Naive thymus-derived CD4-positive, alpha-beta T cell (primary cell): ENCODE measurements at places on chromosomes 2 and 18.

DNA sequence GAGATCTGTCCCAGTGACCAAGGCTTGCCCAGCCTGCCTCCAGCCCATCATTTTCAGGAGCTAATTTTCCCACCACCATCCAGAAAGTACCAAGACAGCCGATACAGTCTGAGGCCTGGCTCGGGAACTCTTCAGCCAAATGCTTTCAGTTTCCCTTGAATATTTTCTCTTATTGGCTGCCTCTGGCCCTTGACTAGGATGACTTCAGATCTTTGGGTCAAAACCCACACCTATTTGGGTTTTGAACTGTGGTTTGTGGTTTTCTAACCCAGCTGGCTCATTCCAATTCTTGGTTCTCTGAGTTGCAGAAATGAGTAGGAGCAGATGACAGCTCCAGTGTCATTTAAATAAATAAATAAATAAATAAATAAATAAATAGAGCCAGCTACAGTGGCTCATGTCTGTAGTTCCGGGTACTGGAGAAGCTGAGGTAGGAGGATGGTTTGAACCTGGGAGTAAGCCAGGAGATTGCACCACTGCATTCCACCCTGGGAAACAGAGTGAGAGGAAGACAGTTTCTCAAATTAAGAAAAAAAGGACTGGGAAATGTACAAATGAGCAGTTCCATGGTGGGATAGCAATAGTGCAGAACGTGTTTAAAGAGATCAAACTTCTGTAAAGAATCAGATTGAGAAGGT, 465.0 kb upstream of the SOX11 start:
- no peak for DNase-seq
- H3K4me3 ChIP-seq: no peak overlapping the region
- H3K27ac ChIP-seq: no peak overlapping the region
- H3K4me1 ChIP-seq: no peaks in the 10 kb centered on the region

DNA sequence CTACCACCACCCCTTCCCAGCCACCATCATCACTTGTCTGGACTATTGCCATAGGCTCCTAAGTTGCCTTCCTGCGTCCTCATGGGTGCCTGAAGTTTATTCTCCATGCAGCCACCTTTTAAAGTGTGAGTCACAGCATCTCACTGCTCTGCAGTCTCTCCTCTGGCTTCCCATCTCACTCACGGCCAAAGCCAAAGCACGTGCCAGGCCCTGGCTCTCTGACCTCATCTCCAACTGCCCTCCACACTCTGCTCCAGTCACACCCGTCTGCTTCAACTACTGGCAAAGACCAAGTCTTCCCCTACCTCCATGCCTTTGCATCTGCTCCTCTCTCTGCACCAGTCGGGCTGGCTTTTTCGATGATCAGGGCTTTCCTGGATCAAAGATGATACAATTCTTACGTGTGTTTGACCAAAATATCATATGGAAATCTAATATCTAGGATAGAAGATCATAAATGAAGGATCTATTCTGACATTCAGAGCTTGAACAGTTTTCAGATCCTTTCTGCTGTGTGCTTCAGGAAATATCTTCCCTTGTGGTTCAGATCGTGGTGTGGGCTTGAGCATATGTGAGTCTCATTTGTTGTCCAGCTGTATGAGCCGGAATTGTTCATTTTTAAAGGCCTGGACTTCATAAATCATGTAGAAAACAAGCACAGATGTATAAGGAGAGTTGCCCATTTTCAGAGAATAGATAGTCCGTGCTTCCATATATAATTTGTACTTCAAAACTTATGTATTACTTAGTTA, 175.6 kb downstream of the PRKCE start:
- H3K36me3 ChIP-seq: no peaks in the 10 kb centered on the region
- H3K27me3 ChIP-seq: no peaks in the 10 kb centered on the region
- H3K27ac ChIP-seq: no peak overlapping the region
- no peak for DNase-seq
- H3K4me1 ChIP-seq: no peaks in the 10 kb centered on the region
- no peak overlapping the region for H3K4me3 ChIP-seq

- H3K27ac ChIP-seq: peak overlapping the region; percentile 70
- H3K36me3 ChIP-seq: no peaks in the 10 kb centered on the region
- no peak for DNase-seq
These were observed 821 bp upstream of the EML6 start for GRCh38 chr2:54722641-54723040.

DNA sequence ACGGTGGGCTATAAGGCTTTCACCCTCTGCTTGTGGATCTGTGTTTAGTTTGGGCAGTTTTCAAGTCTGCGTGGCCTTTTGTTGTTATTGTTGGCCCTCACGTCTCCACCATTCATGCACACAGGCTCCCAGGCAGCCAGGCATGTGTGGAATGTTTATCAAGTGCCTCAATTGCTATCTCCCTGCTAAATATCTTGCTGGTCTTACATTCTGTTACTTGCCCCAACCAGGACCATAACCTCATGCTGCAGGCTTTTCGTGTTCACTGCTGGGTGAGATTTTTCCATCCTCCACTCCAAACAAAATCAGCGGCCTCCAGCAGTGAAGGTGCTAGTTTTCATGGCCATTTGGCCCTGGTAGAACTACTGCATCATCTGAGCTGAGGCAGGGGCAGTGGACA, 63.0 kb upstream of the DSC1 start:
- H3K27ac ChIP-seq: no peak overlapping the region
- H3K27me3 ChIP-seq: no peaks in the 10 kb centered on the region
- no peaks in the 10 kb centered on the region for H3K36me3 ChIP-seq
- no peaks in the 10 kb centered on the region for H3K4me1 ChIP-seq
- no peak for DNase-seq
- no peak overlapping the region for H3K4me3 ChIP-seq

DNA sequence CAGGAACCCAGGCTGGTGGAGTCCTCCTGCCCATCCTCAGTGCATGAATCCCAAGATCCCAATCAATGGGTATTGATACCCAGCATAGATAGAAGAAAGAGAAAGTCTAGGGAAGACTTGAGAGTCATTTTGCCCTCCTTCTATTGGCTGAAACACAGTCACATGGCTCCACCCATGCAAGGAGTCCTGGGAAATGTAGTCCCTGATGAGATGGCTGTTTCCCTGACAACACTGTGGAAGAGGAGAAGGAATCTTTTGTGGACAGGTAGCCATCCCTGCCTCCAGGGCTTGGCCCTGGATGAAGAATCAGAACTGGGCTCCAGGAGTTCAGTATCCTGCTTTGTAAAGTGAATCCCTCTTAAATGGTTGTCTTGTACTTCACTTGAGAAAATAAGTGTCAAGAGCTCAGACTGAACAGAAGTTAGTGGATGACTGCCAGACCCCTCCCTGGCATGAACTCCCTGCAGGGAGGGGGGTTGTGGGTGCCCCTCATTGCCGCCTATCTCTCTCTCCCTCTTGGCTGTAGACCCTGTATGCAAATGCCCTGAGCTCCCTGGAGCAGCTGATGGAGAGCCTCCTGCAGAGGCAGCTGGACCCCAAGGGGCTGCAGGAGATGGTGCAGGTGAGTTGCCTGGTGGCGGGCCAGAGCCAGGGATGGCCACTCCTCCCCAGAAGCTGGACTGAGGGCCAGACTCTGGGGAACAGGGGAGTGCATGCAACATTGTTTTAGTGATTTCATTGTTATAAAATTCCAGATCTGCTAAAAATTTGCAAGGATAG, 36.1 kb downstream of the MROH2A start:
- H3K27me3 ChIP-seq: no peaks in the 10 kb centered on the region
- no peak for DNase-seq
- no peaks in the 10 kb centered on the region for H3K4me1 ChIP-seq
- no peaks in the 10 kb centered on the region for H3K36me3 ChIP-seq
- H3K4me3 ChIP-seq: no peak overlapping the region

- no peak overlapping the region for H3K27ac ChIP-seq
- H3K4me3 ChIP-seq: no peak overlapping the region
- H3K36me3 ChIP-seq: no peaks in the 10 kb centered on the region
- DNase-seq: no peak
- H3K4me1 ChIP-seq: peaks cover 10% of the 10 kb centered on the region
These were observed 2.4 kb downstream of the B3GNT7 start for GRCh38 chr2:231397928-231398294.
